Activated CD4-positive, alpha-beta T cell treated with anti-CD3 and anti-CD28 coated beads for 36 hours (primary cell): ENCODE measurements at places on chromosomes 6 and 20. TPM values are rescaled to one million over a fixed set of nuclear protein-coding genes. Genes with fewer than 3 reads are reported as not detected.
A peak's percentile ranks its signal among the peaks of the same experiment; 100 is the strongest.

GRM1 gene
- not detected for total RNA-seq

DNA sequence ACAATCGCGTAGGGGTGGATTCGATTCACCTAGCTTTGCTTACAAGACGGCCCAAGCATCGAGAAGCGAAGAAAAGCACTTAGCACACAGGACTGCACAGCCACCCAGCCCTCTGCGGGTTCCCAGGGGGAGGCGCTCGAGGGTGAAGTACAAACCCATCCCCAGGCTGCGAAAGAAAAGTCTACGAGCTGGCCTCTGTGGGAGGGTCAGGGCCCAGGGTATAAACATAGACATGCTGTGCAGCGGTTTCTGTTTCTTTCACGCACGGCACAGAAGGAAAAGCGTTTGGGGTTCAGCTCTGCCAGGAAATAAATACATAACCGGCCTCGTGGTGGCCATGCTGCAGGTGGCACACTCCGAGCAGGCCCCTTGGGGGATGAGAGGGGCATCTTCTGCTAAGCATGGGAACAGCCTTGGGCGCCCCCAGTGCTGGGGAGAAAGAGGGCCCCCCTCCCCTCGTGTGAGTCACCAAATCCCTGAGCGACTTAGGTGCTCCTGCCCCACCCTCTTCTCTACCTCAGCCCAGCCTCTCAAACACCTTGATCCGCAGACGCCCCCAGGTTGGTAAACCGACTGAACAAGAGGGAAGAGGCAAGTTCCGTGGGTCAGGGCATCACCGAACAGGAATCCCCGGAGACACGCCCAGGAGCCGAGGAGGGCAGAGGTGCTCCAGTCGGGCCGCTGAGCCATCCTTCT, 91.6 kb upstream of the RIPOR2 start:
- peak; percentile 90 for DNase-seq

DNA sequence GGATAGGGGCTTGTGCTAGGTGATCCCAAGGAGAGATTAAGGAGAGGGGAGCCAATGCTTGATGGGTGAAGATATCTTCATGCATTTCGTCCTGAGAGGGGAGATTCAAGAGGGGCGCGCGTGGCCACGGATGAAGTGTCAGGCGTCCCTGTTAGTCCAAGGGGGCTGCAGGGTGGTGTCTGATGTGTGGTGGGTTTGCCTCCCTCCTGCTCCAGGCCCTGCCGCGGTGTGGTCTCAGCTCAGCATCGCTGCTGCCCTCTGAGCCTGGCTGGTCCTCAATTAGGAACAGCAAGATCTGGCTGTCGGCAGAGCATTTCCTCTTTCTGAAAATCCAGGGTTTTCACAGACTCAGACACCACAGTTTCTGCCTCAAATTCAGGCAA, 318.0 kb downstream of the THBS2 start:
- DNase-seq, result no peak

GRCh38 chr6:69423785-69424184, 373.0 kb downstream of the LMBRD1 start:
- no peak for DNase-seq

GRCh38 chr6:64732888-64733287, 974.1 kb downstream of the EYS start:
- no peak for DNase-seq
